CD4-positive, CD25-positive, alpha-beta regulatory T cell (primary cell): ENCODE measurements at places on chromosomes 11 and 22.

GRCh38 chr22:32354360-32355351 is 3.0 kb upstream of the RFPL3 start:
- no peak for DNase-seq

- no peak for DNase-seq
Measured at GRCh38 chr11:16278979-16279378, 77.4 kb downstream of the SOX6 start.

- DNase-seq, result no peak
Measured at GRCh38 chr11:128824191-128825049, 42.7 kb downstream of the KCNJ1 start.

DNA sequence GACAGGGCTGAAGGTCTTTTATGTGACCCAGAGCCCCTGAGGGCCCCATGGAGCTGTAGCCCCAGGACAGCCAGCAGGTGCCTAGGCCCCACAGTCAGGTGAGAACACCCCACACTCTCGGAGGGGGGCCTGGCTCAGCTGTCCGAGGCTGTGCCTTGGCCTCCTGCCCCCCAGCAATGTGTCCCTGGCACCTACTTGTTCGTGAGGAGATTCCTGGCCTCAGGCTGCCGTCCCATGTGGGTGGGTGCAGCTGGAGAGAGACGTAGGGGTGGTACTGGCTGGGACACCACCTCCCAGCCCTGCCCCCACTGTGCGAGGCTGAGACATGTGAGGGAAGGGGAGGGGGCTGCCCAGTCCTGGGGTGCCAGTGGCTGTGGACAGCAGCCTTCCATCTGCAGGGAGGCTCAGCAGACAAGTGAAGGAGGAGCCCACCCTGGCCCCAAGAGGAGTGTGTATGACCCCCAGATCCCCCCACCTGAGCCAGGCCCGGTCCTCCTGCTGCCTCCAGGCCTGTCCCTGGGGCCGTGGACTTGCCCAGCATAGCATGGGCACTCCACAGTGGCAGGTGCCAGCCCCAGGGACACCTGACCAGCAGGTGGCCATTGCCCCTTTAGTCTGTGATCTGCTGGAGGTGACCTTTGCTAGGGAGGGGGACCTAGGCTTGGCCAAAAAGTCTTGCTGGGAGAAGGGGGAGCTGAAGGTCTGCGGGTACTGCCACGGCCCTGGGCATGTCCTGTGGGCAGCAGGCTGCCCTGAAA is 17.0 kb downstream of the IL17REL start:
- no peak for DNase-seq

GRCh38 chr11:13222285-13222684 is 55.3 kb upstream of the BMAL1 start:
- no peak for DNase-seq

GRCh38 chr22:46770726-46771125 is 8.3 kb downstream of the TBC1D22A start:
- peak; percentile 28 for DNase-seq

- DNase-seq, result peak; percentile 34
Measured at GRCh38 chr11:118607401-118608359, at the start of gene PHLDB1. PHLDB1 (plus strand) TSS chr11:118607615; CDS start chr11:118613837, 6,222 bp downstream.

- DNase-seq, result no peak
Measured at GRCh38 chr11:93861808-93862207, 11.4 kb upstream of the VSTM5 start.

DNA sequence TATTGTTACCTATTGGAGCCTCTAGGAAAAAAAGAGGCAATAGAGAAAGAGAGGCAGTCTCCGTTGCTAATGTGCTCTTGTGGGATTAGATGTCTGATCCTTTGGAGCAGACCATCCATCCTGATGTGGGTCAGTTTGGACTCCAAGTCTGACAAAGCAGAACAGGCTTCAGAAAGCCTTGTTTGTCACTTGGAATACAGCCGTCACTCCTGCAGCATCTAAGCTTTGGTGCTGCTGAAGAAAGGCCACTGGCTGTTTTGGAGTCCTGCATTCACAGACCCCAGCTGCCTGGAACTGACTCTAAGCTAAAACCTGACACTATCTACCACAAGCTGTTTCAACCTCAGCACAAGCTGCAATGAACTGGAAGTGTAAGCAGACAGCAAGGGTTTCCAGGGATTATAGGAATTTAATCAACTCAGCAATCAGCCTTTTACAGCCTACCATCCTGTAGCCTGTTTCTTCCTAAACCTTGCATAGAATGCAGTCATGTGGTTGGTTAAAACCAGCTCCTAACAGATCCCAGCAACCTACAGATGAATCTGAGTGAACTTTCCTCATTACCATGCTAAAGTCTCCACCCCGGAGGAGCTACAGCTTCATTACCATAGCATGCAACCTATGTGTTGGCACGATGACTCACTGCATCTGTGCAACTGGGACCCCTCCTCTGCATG is 3.7 kb upstream of the PLAAT4 start:
- DNase-seq, result no peak

GRCh38 chr11:72333661-72334060 is 89.7 kb upstream of the PHOX2A start:
- DNase-seq, result peak; percentile 8

DNA sequence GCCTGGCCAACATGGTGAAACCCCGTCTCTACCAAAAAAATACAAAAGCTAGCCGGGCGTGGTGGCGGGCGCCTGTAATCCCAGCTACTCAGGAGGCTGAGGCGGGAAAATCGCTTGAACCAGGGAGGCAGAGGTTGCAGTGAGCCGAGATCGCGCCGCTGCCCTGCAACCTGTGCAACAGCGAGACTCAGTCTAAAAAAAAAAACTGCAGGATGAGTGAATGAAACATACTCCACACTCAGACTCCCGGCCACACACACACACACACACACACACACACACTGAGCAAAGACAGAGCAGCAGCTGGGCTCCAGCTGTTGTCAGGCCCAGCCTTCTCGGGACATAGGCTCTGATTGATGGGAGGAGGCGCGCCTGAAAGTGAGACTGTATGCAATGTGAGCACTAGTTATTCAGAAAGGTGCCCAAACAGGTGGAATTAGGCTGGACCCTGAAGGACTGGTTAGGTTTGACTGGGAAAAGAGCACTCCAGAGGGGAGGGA is 1.5 kb upstream of the PLEKHA7 start:
- no peak for DNase-seq

GRCh38 chr22:25668437-25668836 is 73.6 kb upstream of the MYO18B start:
- DNase-seq, result no peak

DNA sequence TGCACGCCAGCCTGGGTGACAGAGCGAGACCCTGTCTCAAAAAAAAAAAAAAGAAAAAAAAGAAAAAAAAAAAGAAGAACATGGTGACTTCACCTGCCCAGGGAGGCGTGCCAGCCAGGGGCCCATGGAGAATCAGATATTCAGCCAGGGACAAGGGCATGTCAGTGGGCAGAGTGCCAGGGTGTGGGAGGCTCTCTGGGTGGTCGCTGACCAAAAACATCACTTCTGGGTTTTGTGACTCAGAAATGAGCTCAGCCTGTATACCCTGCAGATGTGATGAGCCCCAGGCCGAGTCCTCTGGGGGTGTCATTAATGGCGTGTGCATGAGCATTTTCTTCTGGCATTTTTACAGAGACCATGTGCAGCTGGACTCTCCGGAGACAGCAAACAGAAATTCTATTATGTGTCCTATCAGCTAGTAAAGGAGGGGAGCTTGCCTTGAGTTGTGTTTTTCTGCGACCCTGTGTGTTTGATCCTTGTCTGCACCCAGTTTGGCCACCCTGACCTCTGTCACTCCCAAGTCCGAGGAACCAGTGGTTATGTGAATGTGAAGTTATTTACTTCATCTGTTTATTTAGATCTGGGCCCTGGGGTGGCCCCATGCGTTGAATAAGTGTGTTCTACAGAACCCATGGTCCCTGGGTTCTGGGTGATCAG is 53.6 kb downstream of the BCR start:
- DNase-seq, result no peak

GRCh38 chr11:73194593-73194992 is 23.5 kb upstream of the P2RY2 start:
- no peak for DNase-seq

GRCh38 chr22:43312608-43313007 is 30.6 kb downstream of the SCUBE1 start:
- no peak for DNase-seq

GRCh38 chr11:128502726-128503125 is 84.6 kb downstream of the ETS1 start:
- DNase-seq, result no peak

GRCh38 chr11:2774173-2775082 is 74.6 kb upstream of the KCNQ1OT1 start:
- no peak for DNase-seq

DNA sequence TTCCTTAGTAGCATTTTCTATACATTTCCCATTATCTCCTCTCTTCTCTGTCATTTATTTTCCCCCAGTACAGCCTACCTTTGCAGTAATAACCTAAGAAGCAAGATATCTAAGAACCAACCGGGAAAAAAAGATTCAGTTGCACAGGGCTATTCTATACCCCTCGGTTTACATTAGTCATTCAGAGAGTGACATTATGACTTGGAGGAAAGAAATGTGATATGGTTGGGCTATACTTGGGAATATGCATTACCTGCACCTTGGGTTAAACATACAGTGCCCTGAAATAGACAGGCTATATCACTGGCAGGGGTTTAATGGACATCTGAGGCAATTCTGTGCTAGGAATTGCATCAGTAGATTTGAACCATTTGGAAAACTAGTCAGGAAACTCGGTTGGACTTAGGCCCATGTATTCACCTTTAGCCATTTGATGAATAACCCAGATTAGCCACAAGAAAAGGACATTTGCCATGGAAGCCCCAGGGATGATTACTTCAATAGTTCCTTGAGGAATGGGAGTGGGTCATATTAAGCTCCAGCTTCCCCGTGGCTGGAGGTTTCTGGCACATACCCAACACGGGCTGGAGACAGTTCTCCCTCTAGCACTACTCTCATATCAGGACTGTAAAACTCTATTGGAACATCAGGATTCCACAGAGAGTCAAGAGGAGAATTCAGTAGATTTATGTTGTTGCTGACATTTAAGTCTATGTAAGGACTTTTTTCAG is 973.2 kb downstream of the NTM start:
- no peak for DNase-seq

DNA sequence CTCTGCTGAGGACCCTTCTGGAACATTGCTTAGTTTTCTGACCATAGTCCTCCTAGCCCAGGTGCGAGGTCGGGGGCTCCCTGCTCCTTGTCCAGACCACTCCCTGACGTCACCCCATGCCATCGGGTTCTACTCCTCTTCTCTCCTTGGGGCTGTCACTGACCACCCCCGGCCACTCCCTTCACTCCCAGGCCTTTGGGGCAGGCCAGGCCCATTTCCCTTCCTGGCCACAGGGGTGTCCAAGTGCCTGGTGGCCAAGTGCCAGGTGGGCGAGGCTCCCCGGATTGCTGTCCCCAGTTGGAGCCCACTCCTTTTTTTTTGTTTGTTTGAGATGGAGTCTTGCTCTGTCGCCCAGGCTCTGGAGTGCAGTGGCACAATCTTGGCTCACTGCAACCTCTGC is 19.5 kb downstream of the MRGPRD start:
- no peak for DNase-seq

GRCh38 chr11:2725368-2726300 is 25.8 kb upstream of the KCNQ1OT1 start:
- no peak for DNase-seq

GRCh38 chr11:131430473-131431208 is 60.2 kb downstream of the NTM start:
- DNase-seq, result no peak

DNA sequence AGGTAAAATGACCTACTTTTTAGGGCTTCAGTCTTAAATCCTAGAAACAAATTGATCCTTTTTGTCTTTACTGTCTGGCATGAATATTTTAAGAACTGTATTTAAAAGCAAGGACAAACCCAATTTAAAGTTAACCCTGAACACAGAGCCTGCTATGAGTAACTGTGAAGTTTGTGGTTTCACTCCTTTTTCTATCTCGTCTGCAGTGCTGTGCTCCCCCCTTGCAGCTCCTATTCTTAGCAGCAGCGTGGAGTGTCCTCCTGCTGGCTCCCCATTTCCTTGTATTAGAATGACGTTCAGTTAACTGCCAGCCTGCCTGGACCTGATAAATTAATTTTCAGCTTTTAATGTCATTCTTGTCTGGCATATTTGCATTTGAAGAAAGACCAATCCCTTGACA is 40.0 kb upstream of the LRRC4C start:
- no peak for DNase-seq

GRCh38 chr11:60334005-60334620 is 7.1 kb downstream of the MS4A6E start:
- DNase-seq, result peak; percentile 33

GRCh38 chr11:64660205-64660604 is 62.8 kb downstream of the NRXN2 start:
- DNase-seq, result no peak

DNA sequence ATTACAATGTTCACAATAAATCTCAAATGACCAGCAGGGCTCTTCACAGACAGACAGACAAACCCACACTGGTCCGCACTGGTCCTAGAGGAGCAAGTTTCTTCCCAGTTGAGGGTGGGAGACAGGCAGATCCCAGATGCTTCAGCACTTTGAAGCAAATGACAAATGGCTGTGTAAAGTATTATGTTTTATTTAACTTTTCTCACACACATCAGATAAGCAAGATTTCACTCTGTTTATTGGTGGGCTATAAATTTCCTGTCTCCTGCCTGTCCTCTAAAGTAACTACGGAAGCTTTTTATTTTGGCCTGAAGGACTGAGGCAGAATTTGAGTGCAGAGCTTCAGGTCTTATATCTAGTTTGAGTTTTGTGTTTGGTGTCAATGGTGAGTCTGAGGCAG is 174.7 kb upstream of the MTNR1B start:
- no peak for DNase-seq

DNA sequence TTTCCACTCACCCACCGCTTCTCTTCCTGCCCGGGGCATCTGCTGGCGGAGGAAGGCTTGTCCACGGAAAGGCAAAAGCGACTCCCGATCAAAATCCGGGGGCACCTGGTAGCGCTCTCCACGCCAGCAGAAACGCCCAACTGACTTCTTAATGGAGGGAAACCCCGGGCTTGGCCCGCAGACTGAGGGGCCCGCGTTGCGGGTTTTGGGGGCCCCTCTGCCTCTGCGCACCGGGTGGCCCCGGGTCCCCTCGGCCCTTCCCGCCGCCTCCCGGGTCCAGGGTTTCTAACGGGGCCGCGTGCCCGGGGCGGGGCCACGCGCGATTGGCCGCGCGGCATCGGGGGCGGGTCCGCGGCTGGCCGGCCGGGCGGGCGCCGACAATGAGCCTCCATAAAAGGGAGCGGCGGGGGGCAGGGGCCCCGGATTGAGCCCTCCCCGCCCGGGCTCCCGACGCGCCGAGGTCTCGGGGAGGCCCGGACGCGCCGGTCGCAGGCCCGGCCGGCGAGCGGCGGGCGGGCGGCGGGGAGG is at the start of gene SPINDOC:
SPINDOC (plus strand) TSS at position 422 of the 528 bp plus-strand sequence. CDS start 231 bp downstream, outside the sequence.
- DNase-seq, result peak; percentile 70

GRCh38 chr11:56497010-56497409 is 5.8 kb upstream of the OR5M8 start:
- no peak for DNase-seq

- no peak for DNase-seq
Measured at GRCh38 chr11:30451167-30451566, 128.3 kb downstream of the ARL14EP start.

- DNase-seq, result peak; percentile 61
Measured at GRCh38 chr22:50526834-50527801, 1.7 kb upstream of the SCO2 start.
